SJCRH30 (cell line): ENCODE measurements at places on chromosomes 6 and 20. TPM values are rescaled to one million over a fixed set of nuclear protein-coding genes. Genes with fewer than 3 reads are reported as not detected.

DNA sequence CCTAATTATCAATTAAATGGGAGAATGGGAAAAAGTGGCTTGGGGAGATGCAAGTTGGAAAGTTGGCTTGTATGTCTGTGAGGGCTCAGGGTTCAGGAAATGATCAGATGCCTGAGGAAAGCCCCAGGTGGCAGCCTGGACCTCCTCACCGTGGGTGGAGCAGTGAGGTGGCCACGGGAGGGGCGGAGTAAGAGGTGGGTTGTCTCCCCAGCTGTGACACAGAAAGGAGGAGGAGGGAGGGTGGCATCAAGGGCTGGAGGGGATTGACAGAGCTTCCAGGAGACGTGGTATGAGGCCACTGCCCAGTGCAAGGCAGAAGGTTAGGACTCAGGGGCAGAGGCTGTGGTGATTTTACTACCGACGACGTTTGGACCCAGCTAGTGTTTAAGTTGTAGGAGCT, 672.2 kb downstream of the PRKN start:
- H3K36me3 ChIP-seq, result no peaks in the 10 kb centered on the region
- peaks cover 4% of the 10 kb centered on the region; the same call in 1 of the 2 replicates for H3K27me3 ChIP-seq
- H3K4me1 ChIP-seq, result no peaks in the 10 kb centered on the region; the same call in 1 of the 2 replicates
- DNase-seq, result no peak
- no peak overlapping the region for H3K4me3 ChIP-seq
- no peak overlapping the region for H3K27ac ChIP-seq

GRCh38 chr6:66238851-66239250, 531.8 kb upstream of the EYS start:
- H3K27me3 ChIP-seq, result no peaks in the 10 kb centered on the region
- no peak for DNase-seq
- no peak overlapping the region for H3K4me3 ChIP-seq
- H3K27ac ChIP-seq, result no peak overlapping the region
- no peaks in the 10 kb centered on the region for H3K4me1 ChIP-seq
- no peaks in the 10 kb centered on the region for H3K36me3 ChIP-seq

- no peaks in the 10 kb centered on the region for H3K36me3 ChIP-seq
- H3K4me1 ChIP-seq, result no peaks in the 10 kb centered on the region; the same call in 1 of the 2 replicates
- DNase-seq, result peak; percentile 80
- H3K4me3 ChIP-seq, result peak overlapping the region; percentile 69
Measured at GRCh38 chr6:149862922-149863697, 1.0 kb downstream of the LRP11 start.

DNA sequence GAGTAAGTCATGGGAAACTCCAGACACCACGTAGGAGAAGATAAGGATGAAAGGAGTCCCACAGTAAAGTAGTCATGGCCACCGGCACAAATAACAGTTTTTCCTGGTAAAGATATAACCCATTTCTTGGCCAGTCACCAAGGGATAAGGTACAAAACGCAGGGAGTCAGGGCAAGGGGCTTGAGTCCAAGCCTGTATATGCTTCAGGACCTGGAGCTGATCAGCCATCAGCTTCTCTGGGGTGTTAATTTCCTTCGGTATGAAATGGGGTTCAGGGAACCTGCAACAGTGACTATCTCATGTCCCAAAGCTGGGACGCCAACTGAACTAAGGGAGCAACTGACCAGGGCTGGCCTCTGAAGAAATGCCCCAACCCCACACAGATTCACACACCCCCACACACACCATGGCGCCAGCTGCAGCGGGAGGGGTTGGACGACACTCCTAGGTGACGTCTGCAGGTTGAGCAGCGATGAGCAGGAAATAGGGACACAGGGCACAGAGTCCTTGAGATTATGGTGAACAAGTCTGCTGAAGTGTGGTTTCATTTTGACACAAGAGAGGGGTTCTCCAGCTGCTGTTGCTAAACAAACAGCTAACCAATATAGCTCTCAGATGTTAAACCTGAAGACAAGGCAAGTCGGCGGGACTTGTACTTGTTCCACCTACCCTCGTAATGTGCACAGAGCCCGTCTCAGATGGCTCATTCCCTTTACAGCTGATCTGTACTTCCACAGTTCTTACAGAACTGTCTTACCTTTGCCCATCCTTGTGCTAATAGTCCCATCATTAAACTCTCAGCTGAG, 7.4 kb upstream of the ADTRP start:
- no peaks in the 10 kb centered on the region for H3K4me1 ChIP-seq
- no peak overlapping the region for H3K4me3 ChIP-seq
- no peaks in the 10 kb centered on the region for H3K27me3 ChIP-seq

DNA sequence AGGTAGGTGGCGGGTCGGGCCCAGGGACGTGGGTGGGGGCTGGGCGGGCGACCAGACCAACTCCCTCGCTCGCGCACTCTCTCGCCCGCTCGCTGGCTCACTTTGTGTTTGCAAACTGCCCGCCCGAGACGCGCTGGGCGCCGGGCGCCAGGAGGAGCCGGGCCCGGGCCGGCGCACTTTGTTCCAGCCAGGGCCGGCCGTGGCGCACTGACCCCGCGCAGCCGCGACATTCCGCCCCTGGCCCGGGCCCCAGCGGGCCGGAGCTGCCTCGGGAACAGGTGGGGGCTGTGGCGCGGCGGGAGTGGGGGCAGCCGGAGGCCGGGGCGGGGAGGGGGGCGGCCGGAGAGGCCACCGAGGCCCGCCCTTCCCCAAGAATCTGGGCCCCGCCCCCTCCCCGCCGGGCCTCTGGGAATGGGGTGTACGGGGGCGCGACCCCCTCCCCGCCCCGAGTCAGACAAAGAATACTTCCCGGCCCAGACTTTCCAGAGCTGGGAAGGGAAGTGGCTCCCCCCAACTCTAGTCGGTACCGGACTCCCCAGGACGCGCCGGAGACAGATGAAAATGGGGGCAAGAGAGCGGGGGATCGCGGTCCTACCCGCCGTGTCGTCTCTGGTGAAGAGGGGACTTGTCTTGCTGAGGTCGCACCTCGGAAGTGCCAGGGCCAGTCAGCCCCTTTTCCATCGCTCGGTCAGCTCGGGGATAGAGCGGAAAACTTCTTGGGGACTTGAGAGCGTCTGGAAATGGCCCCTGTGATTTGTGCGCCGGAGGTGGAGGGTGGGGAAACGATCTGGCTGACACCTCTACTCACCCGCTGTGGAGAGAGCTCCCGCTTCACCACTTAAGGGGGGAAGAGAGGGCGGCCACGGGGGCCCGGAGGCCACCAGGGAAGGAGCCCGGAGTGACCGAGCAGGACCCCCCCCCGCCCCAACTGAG, 951 bp downstream of the FOXP4 start:
- H3K4me3 ChIP-seq, result peak overlapping the region; percentile 70
- no peaks in the 10 kb centered on the region; the same call in 1 of the 2 replicates for H3K4me1 ChIP-seq
- peaks cover 10% of the 10 kb centered on the region; the same call in 1 of the 2 replicates for H3K36me3 ChIP-seq
- no peaks in the 10 kb centered on the region for H3K27me3 ChIP-seq

DNA sequence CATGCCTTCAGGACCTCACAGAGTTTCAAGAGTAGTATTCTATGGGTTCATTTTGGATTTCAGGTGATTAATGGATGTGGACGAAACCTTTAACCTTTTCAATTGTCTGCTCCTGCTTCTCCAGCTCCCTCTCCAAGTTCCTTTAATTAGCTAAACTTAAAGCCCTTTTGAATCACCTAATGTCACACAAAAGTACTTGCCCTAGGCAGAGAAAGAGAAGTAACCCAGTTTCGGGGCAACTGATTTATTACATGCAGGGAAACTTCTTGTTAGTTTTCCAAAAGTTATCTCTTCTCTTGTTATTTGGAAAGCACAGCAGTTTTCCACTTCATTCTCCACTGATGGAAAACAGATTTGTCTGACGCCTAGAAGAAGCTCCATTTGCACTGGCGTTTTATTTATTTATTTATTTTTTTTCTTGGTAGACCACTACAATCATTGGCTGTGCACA, 407.7 kb upstream of the JARID2 start:
- no peaks in the 10 kb centered on the region for H3K4me1 ChIP-seq
- no peaks in the 10 kb centered on the region for H3K36me3 ChIP-seq
- DNase-seq, result no peak
- H3K27ac ChIP-seq, result no peak overlapping the region
- no peak overlapping the region for H3K4me3 ChIP-seq
- H3K27me3 ChIP-seq, result no peaks in the 10 kb centered on the region

- H3K4me1 ChIP-seq, result no peaks in the 10 kb centered on the region
- no peaks in the 10 kb centered on the region for H3K36me3 ChIP-seq
- no peaks in the 10 kb centered on the region for H3K27me3 ChIP-seq
- peak; percentile 64 for DNase-seq
- H3K4me3 ChIP-seq, result no peak overlapping the region
Measured at GRCh38 chr6:114747995-114748625, 405.3 kb upstream of the HS3ST5 start.

DNA sequence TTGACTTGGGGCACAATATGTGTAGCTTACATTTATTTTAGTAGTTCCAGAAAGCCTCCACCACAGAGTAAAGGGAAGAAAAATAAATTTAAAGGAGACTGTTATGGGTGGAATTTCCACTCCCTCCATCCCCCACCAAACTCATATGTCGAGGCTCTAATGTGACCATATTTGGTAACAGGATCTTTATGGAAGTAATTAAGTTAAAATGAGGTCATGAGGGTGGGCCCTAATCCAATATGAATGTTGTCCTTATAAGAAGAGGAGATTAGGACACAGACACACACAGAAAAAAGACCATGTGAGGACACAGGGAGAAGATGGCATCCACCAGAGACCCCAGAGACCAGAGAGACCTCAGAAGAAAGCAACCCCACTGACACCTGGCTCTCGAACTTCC, 189.7 kb downstream of the EDN1 start:
- H3K4me3 ChIP-seq, result no peak overlapping the region
- no peaks in the 10 kb centered on the region for H3K4me1 ChIP-seq
- H3K27ac ChIP-seq, result no peak overlapping the region

GRCh38 chr20:43322851-43323250, 133.1 kb upstream of the PTPRT start:
- H3K36me3 ChIP-seq, result no peaks in the 10 kb centered on the region
- H3K4me3 ChIP-seq, result no peak overlapping the region
- H3K27me3 ChIP-seq, result no peaks in the 10 kb centered on the region
- H3K27ac ChIP-seq, result no peak overlapping the region
- peak; percentile 28 for DNase-seq

- no peak overlapping the region for H3K4me3 ChIP-seq
- no peak overlapping the region for H3K27ac ChIP-seq
- peaks cover 26% of the 10 kb centered on the region for H3K4me1 ChIP-seq
- DNase-seq, result no peak
- H3K36me3 ChIP-seq, result no peaks in the 10 kb centered on the region
- 0 out of 2 replicates have a peak, but pooled peaks cover 5% of the 10 kb centered on the region for H3K27me3 ChIP-seq
Measured at GRCh38 chr20:35301426-35301825, 9.2 kb upstream of the FAM83C start.

- no peak for DNase-seq
- no peak overlapping the region for H3K27ac ChIP-seq
- H3K4me1 ChIP-seq, result no peaks in the 10 kb centered on the region
- peaks cover 13% of the 10 kb centered on the region; the same call in 1 of the 2 replicates for H3K27me3 ChIP-seq
- H3K36me3 ChIP-seq, result no peaks in the 10 kb centered on the region
Measured at GRCh38 chr20:32056708-32057483, 4.9 kb downstream of the HCK start.

DNA sequence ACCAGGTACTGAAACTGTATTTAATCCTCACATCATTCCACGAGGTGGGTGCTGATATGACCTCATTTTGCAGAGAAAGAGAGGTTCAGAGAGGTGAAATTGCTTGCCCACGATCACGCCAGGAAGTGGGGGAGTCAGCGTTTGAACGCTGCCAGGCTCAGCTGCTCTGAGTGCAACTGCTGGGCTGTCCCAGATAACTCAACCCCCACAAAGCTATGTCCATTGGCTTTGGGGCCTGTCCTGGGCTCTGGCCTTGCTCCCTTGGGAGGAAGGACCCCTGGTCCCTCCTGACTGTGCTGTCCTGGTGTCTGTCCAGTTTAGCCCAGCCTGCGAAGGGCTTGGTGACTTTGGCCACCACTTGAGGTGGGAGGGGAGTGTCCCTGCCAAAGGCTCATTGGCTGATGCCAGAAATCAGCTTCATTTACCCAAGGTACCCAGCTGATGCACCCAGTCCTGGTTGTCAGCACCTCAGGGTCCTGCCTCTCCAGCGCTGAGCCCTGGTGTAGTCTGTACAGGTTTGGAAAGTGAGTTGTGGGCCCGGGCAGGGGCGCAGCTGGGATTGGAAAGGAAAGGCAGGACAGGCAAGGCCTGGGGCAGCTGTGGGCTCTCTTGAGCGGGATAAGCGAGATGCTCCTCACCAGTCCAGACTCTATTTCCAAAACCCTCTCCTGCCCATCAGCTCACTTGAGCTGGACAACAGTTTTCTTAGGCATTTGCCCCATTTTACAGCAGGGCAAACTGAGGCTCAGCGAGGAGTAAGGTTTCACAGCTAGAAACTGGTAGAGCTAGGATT, 38.5 kb downstream of the SUN5 start:
- no peaks in the 10 kb centered on the region for H3K36me3 ChIP-seq
- no peak overlapping the region for H3K4me3 ChIP-seq
- H3K4me1 ChIP-seq, result peaks cover under 1% of the 10 kb centered on the region; the same call in 1 of the 2 replicates
- DNase-seq, result no peak
- no peak overlapping the region for H3K27ac ChIP-seq

DNA sequence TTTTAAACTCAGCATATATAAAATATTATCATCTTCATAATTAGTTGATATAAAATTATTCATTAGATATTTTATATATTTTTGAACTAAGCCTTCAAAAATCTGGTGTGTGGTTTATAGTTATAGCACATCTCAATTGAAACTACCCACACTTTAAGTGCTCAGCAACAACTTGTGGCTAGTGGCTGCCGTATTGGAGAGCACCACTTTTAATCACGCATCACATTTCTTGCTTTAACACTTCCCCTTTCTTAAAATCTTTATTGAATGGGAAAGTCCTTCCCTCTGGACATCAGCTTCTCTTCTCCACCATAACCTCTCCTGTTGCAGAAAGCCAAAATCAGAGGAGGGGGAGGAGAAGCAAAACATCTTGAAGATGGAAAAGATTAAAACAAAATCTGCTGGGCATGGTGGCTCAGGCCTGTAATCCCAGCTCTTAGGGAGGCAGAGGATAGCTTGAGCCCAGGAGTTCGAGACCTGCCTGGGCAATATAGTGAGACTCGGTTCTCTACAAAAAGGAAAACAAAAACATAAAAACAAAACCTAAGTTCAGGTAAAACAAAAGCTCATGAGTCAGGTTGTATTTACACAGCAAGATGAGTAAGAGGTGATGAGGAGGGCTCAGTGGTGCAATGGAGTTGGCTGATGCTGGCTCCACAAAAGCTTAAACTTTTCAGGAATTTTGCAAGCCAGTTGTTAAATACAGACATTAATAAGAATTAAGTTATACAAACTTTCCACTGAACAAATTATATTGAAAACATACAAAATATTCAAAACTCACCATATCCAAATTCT, 237.0 kb upstream of the SUPT3H start:
- H3K36me3 ChIP-seq, result no peaks in the 10 kb centered on the region; the same call in 1 of the 2 replicates
- no peaks in the 10 kb centered on the region for H3K27me3 ChIP-seq
- DNase-seq, result no peak
- H3K4me1 ChIP-seq, result peaks cover 1% of the 10 kb centered on the region
- H3K27ac ChIP-seq, result no peak overlapping the region

DNA sequence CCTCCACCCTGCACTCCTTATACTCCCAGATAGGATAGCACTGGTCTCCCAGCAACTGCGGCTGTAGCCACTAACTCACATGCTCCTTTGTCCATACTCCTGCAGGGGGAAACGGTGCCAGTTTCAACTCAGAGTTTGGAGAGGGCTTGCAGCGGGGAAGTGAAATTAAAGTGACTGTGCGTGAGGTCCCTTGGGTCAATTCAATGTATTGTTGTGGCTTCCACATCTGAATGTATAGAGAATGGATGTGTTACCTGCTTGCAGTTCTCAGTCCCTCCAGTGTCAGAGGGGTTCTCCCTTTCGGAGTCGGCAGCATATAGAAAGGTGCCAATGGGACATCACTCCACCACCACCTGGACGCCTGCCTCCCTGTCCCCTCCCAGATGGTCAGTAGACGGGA, 93.6 kb upstream of the CNKSR3 start:
- no peaks in the 10 kb centered on the region for H3K27me3 ChIP-seq
- no peak overlapping the region for H3K27ac ChIP-seq
- H3K4me3 ChIP-seq, result no peak overlapping the region
- H3K36me3 ChIP-seq, result no peaks in the 10 kb centered on the region
- no peaks in the 10 kb centered on the region for H3K4me1 ChIP-seq
- DNase-seq, result no peak

The ANKRD66 gene
- total RNA-seq, result not detected in 2 replicates

The ARMH2 gene
- total RNA-seq, result not detected in 2 replicates

The TMEM14A gene
- total RNA-seq, result 18.5 and 21.7 TPM in 2 replicates

The RNF144B gene
- 0.05 and 0.20 TPM in 2 replicates for total RNA-seq
